ENCODE measurements at places on chromosomes 16 and 17.

DNA sequence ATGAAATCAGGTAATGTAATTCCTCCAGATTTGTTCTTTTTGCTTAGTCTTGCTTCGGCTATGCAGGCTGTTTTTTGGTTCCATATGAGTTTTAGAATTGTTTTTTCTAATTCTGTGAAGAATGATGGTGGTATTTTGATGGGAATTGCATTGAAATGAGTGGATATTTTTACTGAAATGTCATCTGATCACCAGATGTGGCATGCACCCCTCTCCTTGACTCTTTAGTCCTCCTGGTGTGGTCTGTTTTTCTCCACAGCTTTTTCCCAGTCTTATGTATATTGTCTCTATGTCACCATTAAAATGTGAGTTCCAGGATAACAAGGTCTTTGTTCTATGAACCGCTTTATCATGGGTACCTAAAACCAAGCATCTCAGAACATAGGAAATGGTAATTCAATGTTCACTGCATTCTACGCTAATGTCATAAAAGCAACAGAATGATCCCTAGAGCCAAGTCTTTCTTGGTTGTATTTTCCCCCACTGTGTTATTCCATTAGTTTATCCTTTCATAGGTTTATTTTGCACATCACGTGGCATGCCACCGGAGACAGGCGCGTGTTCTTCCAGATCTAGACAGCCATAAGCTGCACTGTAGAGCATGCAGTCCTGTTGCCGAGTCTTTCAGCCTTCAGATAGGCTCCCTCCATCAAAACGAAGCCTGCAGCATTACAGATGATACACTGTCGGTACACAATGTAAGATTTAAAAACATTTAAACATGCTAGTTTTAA lies 172.5 kb downstream of the RPTOR start:
- DNase-seq = no peak

DNA sequence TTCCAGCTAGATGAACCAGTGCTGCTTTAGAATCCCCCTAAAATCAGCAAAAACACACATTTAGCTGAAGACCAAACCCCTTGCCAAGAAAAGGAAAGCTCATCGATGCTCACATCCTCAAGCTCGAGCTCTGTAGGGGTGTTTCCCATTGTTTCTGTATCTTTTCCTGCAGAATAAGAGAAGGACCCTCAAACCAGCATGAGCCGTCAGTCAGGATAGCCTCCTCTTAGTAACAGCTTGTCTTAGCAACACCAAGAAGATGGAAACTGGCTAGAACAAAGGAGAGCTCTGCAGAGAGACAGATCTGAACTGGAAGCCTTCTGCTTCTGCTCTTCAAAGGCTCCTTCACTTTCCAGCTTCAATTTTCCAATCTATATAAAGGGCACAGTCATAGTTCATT lies 32.0 kb downstream of the VAT1L start:
- no peak for DNase-seq

DNA sequence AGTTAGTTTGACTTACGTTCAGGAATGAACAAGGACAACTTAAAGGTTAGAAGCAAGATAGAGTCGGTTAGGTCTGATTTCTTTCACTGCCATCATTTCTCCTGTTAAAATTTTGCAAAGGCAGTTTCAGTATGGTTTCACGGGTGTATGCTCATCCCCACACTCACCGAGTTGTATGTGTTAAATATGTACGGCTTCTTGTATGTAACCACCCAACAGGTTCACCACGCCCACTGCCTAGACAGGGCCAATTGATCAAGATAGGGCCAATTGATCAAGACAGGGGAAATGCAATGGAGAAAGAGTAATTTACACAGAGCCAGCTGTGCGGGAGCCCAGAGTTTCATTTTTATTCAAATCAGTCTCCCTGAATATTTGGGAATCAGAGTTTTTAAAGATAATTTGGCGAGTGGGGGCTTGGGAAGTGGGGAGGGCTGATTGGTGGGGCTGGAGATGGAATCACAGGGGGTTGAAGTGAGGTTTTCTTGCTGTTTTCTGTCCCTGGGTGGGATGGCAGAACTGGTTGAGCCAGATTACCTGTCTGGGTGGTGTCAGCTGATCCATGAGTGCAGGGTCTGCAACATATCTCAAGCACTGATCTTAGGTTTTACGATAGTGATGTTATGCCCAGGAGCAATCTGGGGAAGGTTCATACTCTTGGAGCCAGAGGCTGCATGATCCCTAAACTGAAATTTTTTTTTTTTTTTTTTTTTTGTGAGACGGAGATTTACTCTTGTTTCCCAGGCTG lies 62.4 kb upstream of the PLCG2 start:
- no peak for DNase-seq

DNA sequence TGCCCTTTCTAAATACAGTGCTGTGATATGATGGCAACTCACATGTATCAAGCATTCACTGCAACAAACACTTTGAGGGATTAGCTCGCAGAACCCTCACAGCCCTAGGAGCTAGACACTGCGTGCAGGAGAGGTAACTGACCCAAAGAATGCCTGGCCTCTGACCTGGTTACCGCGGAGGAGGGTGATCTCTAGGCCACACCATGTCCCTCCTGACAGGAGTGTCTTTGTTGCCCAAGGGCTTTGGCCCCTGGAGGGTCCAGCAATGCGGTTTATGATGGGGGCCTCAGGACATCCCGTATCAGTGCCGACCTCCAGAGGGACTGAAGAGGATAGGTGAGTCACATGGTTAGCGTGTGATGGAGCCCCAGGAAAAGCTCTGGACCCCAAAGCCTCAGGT lies 130.6 kb downstream of the MGAT5B start:
- no peak for DNase-seq

- no peak for DNase-seq
These were observed 147.9 kb upstream of the CHMP6 start for GRCh38 chr17:80843741-80844156.

GRCh38 chr16:81786868-81787267 lies 7.8 kb downstream of the PLCG2 start:
- no peak for DNase-seq

DNA sequence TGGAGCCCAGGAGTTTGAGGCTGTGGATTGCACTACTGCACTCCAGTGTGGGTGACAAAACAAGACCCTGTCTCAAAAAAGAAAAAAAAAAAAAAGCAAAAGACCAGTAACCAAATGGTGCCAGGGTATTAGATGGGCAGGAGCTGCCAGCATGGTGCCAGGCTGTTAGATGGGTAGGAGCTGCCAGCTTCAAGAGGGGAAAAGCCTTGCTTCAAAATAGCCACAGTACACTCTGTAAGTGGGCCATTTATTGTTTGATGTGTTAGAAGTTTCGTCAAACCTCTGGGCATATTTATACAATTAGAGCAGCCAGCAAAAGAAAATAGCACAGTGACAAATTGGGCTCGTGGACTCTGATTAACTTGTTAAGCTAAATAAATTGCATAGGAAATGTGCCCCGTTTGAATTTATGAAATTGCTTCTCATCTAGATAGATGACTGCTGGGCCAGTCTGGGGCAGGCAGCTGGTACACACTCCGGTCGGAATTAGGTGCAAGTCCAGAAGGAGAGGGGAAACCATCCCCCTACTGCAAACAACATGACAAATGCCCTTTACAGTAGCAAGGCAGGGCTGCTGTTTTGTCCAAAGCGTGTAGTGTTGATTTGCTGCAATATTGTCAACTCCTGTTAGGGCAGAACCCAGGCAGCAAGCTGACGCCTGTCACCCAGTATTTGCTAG lies 126.3 kb upstream of the IRX3 start:
- no peak for DNase-seq
